ENCODE measurements at places on chromosomes 6 and 20. TPM values are rescaled to one million over a fixed set of nuclear protein-coding genes. Genes with fewer than 3 reads are reported as not detected.

- no peak for DNase-seq
Measured at GRCh38 chr20:13681248-13682125, 42.8 kb upstream of the TASP1 start.

DNA sequence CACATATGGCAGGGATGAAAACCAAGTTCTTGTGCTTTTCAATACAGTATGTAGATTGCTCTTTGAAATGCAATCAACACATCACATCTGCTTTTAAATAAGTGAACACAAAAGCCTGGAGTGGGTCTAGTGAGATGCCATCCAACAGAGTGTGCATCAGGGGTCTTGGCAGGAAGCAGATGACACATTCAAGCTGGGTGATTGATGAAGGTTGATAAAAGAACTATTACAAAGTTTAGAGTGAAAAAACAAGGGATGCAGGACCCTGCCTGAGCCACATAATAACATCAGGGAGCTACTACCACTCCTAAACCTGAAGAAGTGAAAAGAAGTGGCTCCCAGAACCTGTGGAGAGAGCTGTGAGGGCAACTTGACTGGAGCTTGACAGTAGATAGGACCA is 16.6 kb upstream of the PLCB1 start:
- no peak for DNase-seq

- no peak for DNase-seq
Measured at GRCh38 chr6:108694816-108695215, 134.1 kb downstream of the FOXO3 start.

Gene IL20RA
- not detected for total RNA-seq

DNA sequence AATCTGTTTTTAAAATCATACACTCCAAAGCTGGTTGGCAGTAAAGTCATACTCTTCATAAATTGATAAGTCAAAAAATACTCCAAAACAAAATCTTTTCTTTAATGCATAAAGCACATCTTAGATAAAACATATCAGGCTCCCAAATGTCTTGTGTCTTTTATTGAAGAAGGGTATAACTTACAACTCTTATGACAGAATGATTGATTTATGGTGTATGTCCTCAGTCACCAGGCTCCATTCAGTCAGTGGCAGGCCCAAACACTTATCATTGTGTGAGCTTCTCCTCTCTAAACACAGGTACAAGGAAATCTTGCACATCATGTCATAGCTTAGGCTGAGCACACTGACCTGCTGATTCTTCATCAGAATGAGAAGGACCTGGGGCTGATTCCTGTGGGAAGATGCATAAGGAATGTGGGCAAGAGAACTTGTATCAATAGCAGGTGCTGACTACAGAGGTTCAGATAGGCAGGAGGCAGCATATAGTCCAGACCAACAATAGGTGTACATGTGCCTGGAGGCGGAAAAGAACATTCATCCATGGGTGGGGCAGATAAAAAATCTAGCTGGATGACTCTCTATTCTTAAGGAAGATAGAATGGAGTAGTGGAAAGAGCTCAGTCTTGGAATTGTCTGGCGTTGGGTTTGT is 1.9 kb downstream of the CALHM5 start:
- no peak for DNase-seq

All from neural crest cell (in vitro differentiated cells).